ENCODE measurements at places on chromosomes 2 and 18. TPM values are rescaled to one million over a fixed set of nuclear protein-coding genes. Genes with fewer than 3 reads are reported as not detected.

The FAM237A gene
- total RNA-seq, result not detected

The ANKRD29 gene
- 16.7 TPM for total RNA-seq

The ASTL gene
- not detected for total RNA-seq

The CD207 gene
- not detected for total RNA-seq

The FEV gene
- not detected for total RNA-seq

The TSGA10 gene
- total RNA-seq, result 3.3 TPM

The EVX2 gene
- total RNA-seq, result not detected

The TCF23 gene
- not detected for total RNA-seq

The VAMP5 gene
- 0.31 TPM for total RNA-seq

The AFF3 gene
- total RNA-seq, result not detected

The SNTG2 gene
- total RNA-seq, result not detected

The CFAP221 gene
- total RNA-seq, result 0.40 TPM

The MERTK gene
- total RNA-seq, result 1.9 TPM

The ST8SIA5 gene
- not detected for total RNA-seq

The CHRND gene
- not detected for total RNA-seq

The SPP2 gene
- total RNA-seq, result not detected

The SERPINB10 gene
- total RNA-seq, result not detected

The SUCLG1 gene
- total RNA-seq, result 89.1 TPM

The CYS1 gene
- 1.2 TPM for total RNA-seq

The MPP4 gene
- total RNA-seq, result 0.10 TPM

The SULT6B1 gene
- not detected for total RNA-seq

The CYP27A1 gene
- 0.20 TPM for total RNA-seq

The CYBRD1 gene
- 35.8 TPM for total RNA-seq

The PROKR1 gene
- not detected for total RNA-seq

The RFX8 gene
- total RNA-seq, result not detected

The HNMT gene
- total RNA-seq, result 1.4 TPM

The SLC11A1 gene
- total RNA-seq, result 0.20 TPM

The CEBPZ gene
- total RNA-seq, result 64.9 TPM

The ADGRF3 gene
- total RNA-seq, result 0.10 TPM

The NTSR2 gene
- total RNA-seq, result not detected

The CCDC85A gene
- 0.12 TPM for total RNA-seq

The NEDD4L gene
- total RNA-seq, result 33.6 TPM

The OSR1 gene
- 5.8 TPM for total RNA-seq

The MEIS1 gene
- total RNA-seq, result 1.8 TPM

The RNF152 gene
- not detected for total RNA-seq

The ANKRD12 gene
- 2.6 TPM for total RNA-seq

The LIPG gene
- total RNA-seq, result 0.32 TPM

The GTF2A1L gene
- not detected for total RNA-seq

The RAB6C gene
- not detected for total RNA-seq

The TNFAIP6 gene
- 1.2 TPM for total RNA-seq

The GCG gene
- not detected for total RNA-seq

The ASB18 gene
- total RNA-seq, result not detected

The TTN gene
- total RNA-seq, result 0.01 TPM

The MC4R gene
- not detected for total RNA-seq

The MEP1B gene
- not detected for total RNA-seq

The DNAJC5G gene
- total RNA-seq, result not detected

The DOK6 gene
- total RNA-seq, result not detected

The KCNK3 gene
- total RNA-seq, result 0.84 TPM

The LYPD1 gene
- total RNA-seq, result 12.0 TPM

The FAM110C gene
- total RNA-seq, result 0.12 TPM

The IFT172 gene
- total RNA-seq, result 6.6 TPM

The ALPI gene
- not detected for total RNA-seq

The MDH1B gene
- 1.7 TPM for total RNA-seq

The CABYR gene
- 22.8 TPM for total RNA-seq

The DHRS9 gene
- total RNA-seq, result 3.5 TPM

The CBLN2 gene
- not detected for total RNA-seq

The FOSL2 gene
- 48.5 TPM for total RNA-seq

The CNDP1 gene
- not detected for total RNA-seq

Data from A549 treated with ZK216348 at 1 μM for 4 hours (cell line).